ENCODE measurements at places on chromosomes 16 and 17.

DNA sequence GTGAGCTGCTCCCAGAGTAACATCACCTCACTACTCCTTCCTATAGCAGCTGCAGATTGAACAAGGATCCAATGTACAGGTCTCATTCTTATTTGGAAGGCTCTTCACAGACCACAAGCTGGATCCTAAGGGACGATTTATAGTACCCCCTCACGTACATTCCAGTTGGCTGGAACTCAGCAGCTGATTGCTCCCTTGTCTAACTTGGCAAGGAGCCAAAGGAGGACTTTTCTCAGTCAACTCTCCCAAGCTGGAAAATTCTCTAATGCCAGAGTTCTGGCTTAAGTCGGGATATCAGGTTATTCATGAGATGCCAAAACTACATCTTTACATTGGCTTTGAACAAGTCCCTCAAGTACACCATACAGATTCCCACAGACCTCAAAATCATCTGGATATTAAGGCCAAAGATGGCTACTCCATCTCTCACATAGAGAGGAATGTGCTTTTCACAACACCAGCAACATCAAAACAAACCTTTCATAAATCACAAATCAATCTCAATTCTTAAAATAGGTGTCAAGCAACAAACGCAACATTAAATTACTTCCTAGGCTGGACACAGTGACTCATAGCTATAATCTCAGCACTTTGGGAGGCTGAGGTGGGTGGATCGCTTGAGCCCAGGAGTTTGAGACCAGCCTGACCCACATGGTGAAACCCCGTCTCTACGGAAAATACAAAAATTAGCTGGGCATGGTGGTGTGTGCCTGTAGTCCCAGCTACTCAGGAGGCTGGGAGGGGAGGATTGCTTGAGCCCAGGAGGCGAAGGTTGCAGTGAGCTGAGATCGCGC lies 39.3 kb downstream of the SMG6 start:
- DNase-seq, result no peak

DNA sequence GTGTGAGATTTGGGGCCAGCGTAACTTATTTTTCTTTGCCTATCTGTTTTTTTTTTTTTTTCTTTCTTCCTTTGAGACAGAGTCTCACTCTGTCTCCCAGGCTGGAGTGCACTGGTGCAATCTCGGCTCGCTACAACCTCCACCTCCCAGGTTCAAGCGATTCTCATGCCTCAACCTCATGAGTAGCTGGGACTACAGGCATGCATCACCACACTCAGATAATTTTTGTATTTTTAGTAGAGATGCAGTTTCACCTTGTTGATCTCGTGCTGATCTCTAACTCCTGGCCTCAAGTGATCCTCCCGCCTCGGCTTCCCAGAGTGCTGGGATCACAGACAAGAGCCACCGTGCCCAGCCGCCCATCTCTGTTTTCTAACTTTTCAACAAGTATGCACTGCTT lies 63.4 kb downstream of the VPS35L start:
- no peak for DNase-seq

- no peak for DNase-seq
These were observed 53.4 kb downstream of the PIMREG start for GRCh38 chr17:6497496-6498221.

GRCh38 chr16:87953308-87954215 lies 2.3 kb downstream of the BANP start:
- no peak for DNase-seq

GRCh38 chr16:78684030-78684611 lies 584.7 kb downstream of the WWOX start:
- no peak for DNase-seq

GRCh38 chr16:12752159-12752558 lies 51.5 kb downstream of the CPPED1 start:
- no peak for DNase-seq

- DNase-seq, result no peak
These were observed 12.7 kb downstream of the SEC14L1 start for GRCh38 chr17:77153472-77153871.

GRCh38 chr17:34996422-34997285 lies 16.3 kb downstream of the LIG3 start:
- DNase-seq, result no peak

DNA sequence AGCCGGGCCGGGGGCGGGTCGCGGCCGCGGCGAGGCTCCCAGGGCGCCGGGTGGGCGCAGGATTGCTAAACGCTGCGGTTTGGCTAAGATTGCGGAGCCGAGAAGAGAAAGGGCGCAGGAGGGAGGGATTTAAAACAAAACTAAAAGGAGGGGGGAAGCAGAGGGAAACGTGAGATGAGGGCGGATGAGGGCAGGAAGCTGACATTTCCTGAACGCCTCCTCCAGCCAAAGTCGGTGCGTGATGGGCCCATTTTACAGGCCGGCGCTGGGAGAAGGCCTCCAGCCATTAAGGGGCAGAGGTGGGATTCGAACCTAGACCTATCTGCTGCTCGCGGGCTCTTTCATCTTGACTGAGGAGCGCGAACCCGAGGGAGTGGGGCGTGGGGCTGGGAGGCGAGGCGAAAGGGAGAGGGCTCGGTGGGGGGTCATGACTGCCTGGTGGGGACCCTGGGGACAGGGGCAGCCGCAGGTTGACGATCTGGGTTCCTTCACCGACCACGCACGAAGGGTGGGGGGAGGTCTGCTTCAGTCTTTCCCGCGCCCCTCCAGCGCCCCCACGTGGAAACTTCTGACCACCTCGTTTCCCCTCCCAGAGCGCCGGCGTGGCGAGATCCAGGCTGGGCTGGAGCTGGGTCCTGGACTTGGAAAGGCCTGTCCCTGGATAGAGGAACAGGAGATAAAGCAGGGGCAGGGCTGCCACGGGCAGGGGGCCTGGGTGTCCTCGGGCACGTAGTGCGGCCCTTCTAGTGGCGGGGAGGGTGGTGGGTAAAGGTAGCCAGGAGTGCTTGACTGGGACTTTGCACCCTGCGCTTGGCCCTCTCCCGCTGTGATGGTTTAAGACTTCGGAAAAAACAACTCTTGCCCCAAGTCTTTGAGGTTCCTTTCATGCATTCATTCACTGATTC lies 3.8 kb upstream of the TAC4 start:
- DNase-seq, result peak; percentile 78

GRCh38 chr16:75761108-75761507 lies 34.8 kb upstream of the CPHXL start:
- DNase-seq, result no peak

DNA sequence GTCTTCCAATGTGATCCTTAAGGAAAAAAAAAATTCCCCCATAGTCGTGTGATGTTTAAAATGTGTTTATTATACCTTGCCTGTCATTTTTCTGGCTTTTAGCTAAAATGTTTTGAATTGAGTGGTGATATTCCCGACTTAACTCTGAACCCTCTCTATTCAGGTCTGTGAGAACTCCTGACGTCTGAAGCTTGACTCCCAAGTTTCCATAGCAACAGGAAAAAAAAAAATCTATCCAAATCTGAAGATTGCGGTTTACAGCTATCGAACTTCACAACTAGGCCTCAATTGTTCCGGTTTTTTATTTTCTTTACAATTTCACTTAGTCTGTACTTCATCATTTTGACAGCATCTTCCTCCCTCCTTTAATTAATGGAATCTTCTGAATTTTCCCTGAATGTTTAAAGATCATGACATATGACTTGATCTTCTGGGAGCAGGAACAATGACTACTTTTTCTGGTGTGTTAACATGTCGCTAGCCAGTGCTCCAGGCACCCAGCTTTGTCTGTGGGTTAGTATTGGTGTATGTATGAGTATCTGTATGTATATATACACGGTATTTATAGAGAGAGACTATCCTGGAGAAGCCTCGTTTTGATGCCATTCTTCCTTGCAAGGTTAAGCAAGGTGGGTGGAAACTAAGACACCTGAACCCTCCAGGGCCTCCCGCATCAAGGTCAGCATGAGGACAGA lies 12.8 kb upstream of the HSBP1 start:
- no peak for DNase-seq
